ENCODE measurements at places on chromosomes 3 and 15.

GRCh38 chr15:87901926-87902690, 354.4 kb downstream of the NTRK3 start:
- no peak for DNase-seq

DNA sequence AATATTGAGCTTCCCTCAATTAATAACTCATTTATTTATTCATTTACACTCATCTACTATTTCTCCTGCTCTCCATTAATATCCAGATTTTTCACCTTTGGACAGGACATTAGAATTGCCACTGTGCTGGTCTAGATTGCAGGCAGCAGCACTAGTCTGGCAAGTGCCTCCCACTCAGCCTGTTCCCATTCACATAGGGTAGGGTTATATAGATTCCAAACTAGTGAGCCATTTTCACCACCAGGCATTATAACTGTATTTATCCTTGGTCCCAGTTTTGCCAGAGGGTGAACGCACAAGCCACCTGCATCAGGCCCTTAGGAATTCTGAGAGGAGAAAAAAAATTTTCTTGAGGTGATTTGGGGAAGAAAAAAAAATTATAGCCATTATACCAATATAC, 44.5 kb downstream of the ANAPC13 start:
- no peak for DNase-seq

DNA sequence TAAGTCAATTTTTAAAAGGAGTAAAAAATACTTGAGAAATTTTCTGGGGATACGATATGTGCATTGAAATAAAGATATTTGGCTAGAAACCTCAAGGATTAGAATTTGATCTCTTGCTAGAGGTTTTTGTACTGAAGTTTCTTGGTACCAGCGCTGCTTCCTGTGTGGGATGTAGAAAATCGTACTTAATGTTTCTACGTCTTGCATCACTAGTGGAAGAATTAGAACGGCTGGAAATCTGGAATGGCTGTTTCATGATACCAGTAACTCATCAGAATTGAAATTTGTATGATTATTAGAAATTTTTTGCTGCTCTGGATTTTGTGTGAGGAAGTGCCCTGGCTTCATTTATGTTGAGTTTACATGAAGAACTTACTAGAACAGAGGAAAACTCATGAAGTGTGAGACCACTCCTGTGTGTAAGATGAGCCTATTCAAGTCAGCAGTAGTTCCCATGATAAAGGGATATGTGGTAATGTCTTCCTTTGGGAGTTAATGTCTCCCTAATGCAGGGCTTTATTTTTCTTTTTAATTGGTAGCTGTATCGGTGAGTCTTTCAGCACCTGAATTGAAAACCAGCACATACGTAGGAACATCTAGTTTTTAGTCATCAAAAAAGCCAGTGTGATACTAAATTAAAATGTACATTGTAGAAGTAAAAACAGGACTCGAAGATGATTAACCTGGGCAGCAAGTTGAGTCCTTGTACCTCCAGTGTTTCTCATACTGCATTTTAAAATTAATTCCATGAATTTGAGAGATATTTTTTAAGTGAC, 3.2 kb downstream of the KBTBD8 start:
- DNase-seq = no peak

DNA sequence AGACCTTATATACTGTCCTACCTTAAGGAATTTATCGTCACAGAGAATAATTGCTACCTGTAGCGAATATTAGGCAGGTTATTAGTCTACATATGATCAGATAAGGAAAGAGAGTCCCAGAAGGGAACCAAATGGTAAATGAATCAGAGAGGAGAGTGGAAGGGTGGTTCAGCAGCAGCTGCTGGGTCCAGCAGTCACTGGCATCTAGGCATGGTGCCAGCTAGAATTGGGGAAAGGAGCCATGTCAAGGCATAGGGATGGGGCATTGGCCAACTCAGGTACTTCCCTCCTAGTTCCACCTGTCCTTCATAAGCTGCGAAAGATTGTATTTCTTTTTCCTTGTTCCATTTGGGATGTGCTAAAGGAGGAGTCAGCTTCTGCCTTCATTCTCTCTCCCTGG, 23.4 kb downstream of the HACD3 start:
- no peak for DNase-seq

DNA sequence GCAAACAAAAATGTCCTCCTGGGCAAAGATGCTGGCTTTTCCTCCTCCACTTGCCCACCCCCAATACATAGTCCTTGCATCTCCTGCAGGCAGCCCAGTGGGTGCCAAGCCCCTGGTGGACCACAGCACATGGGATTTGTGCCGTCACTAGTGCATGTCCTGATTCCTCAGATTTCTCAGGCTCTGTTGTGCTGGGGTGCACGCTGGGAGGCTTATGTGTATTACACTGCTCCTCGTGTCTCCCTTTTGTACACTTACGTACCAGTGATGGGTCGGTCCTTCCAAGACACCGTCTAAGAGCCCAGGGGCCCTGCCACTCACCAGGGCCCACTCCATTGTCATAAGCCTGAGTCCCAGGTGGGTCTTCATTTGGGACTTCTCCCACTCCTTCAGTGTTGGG, 70.1 kb downstream of the PLXNA1 start:
- no peak for DNase-seq

DNA sequence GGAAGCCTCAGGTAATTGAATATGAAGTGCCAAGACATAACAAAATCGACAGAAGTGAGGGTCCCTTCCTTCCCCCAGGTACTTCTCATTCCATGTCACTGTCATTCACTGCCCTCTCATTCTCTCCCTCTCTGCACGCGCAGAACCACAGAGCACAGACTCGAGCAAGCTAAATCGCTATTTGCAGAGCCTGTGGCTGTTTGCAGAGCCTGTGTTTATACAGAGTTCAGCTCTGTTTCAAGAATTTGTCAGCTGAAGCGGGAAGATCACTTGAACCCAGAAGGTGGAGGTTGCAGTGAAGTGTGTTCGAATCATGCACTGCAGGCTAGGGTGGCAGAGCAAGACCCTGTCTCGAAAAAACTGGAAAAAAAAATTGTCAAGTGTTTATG, 2.5 kb downstream of the VILL start:
- DNase-seq = no peak

- no peak for DNase-seq
Observed at GRCh38 chr15:40040770-40041169, 1.8 kb upstream of the SRP14 start.

DNA sequence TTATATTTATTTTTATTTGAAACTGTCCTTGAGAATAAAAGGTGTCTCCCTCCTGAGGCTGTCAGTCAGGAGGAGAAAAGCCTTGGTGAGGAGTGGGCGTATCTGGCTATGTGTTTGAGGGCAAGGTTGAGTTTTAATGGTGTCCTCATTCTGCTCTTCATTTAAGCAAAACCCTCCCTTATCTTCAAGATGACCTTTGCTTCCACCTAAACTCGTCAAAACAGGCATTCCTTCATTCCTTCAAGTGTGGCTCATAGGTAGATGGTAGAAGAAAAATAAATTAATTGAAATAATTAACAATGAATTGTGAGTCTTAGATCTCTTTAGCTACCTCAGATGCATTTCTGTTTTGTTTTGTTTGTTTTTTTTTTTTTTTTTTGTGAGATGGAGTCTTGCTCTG, 39.4 kb upstream of the ATOSA start:
- no peak for DNase-seq

DNA sequence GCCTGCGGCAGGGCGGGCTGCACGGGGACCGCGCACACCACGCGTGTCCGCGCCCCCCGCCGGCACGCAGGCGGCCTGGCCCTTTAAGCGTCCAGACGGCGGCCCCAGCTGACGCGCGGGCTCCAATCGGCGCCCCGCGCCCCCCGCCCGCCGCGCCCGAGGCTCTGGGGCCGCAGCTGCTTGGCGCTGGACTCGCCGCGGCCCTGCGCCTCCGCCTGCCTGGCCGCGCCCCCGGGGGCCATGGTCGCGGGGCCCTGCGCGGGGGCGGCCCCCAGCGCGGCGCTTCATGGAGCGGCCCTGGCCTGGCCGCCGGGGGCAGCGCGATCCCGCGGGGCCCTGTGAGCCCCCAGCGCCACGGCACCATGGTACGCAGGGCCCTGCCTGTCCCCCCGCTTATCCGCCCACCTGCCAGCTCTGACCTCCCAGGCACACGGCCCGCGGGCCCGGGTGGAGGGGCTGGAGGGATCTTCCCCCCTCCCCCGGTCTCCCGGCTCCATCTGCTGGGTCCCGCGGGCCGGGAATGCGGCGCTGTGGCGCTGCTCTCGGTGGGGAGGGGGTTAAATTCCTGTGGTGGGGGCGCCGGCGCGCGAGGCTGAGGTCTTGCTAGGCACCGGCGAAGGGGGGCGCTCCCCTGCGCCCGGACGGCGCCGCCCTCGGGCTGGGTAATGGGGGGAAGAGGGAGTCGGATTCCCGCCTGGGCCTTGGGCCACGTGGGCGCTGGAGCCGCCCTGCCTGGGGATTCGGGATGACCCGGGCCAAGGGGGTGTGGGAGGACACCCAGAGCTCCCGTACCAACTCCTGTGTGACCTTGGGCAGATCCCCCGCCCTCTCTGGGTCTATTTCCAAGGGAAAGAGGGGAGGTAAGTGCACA, 1.1 kb downstream of the ZBTB47 start:
- DNase-seq = no peak

DNA sequence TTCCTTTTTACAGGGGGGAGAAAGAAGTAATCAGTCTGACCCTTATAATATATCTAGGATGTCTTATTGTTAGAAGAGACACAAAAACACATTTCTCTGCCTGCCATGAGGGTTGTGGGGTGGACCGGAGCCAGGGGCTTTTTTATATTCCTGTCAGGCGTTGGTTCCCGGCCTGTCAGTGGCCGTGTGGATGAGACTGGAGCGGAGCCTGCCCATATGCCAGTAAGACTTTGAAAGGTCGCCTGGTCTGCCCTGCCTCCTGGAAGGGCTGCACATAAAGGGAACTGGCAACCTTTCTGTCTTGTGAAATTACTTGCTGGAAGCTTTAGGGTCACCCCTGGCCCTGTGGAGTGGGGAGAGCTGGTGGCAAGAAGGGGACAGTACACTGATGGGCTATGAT, 34.7 kb downstream of the MAP3K13 start:
- DNase-seq = no peak

- DNase-seq = no peak
Observed at GRCh38 chr3:53334742-53335141, 12.6 kb downstream of the DCP1A start.

GRCh38 chr3:74463515-74463914, 150.9 kb downstream of the CNTN3 start:
- no peak for DNase-seq

- no peak for DNase-seq
Observed at GRCh38 chr3:132593947-132594323, 3.1 kb upstream of the ACKR4 start.

DNA sequence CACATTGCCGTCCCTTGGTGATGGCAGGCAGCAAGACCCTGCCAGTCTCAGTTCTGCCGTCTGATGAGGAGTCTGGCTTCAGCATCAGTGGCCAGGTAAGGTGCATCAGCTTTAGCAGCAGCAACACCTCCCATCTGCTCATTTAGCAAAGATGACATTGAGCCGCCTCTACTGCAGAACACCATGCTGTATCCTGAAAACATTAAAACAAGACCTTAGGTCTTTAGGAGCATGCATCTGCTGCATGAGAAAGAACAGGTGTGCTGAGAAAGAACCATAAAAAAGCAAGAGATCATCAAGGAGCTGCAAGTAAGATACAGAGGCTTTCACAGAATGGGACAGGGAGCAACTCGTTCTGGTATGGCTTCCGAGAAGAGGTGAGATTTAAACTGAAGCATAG, 87.5 kb downstream of the SCN11A start:
- no peak for DNase-seq

DNA sequence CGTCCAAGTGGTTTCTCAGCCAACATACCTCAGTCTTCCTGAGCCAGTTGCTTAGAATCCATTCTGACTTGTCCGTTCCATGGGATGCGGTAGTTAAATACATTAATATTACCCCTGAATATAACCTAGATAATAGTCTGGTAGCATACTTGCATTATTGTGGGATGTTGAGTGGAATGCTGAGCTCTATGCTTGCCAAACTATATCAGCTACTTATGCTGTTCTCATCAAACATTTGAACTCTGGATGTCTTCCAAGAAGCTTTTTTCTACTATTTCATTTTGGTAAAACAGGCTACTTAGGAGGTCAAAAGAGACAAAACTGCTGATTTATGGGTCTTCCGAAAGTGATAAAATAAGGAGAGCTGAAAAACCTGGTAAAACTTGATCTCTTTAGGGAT, 429.5 kb downstream of the NAALADL2 start:
- no peak for DNase-seq

GRCh38 chr3:74443102-74443501, 171.4 kb downstream of the CNTN3 start:
- DNase-seq = no peak

- no peak for DNase-seq
Observed at GRCh38 chr3:14780927-14781507, 37.7 kb upstream of the FGD5 start.

- DNase-seq = no peak
Observed at GRCh38 chr15:99167640-99168039, 62.8 kb downstream of the SYNM start.

DNA sequence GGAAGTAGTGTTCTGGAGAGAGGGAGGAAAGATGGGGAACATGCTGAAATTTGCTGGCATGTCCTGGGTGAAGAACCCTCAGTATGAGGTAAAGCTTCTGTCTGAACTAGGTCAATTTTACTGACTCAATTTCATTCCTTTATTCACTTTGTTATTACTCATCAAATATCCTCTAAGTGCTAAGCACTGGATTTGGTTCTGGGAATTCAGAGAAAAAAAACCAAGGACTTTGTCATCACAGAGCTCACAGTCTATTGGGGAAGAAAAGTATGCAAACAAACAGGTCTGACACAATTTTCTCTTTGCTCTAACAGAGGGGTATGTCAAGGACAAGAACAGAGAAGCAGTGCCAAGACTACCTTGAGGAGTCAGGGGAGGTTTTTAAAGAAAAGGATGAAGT, 68.0 kb downstream of the TFG start:
- no peak for DNase-seq

GRCh38 chr3:109743981-109744380, 406.6 kb upstream of the DPPA4 start:
- no peak for DNase-seq

GRCh38 chr3:156554515-156554841, 439 bp downstream of the SSR3 start:
- no peak for DNase-seq

- DNase-seq = no peak
Observed at GRCh38 chr3:50604628-50605588, 6.7 kb downstream of the CISH start.

DNA sequence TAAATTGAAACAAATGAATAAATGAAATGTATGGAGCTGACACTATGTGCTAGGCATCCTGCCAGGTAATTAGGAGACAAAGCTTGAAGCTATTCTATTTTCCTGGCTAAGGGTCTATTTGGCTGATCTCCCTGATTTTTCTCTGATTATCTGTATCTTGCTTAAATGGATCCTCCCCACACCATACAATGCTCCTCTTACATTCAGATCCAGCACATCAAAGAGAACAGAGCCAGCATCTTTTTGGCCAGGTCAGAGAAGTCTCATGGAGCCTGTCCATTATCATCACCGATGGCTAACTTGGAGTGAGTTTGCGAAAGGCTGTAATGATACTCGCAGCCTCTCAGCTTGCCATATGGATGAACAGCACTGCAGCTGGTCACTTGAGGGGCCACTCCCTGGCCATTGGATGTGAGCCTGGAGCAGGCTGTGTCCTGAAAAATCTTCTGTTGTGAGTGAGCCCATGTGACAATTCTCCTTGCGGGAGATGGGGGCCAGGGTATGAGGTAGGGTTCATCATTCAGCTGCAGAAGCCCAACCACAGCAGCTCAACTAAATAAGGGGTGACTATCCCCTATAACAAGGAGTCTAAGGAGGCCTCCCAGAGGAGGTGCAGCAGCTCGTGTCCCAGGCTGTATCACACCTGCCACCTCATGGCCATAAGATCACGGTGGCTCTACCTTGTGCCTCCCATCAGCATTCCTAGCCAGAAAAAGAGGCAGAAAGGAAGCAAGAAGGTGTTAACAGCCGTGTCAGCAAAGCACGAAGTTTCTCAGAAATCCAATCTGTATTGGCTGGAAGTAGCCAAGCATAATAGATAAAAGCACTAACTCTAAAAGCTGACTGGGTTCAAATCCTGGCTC, 69.3 kb upstream of the ST8SIA2 start:
- no peak for DNase-seq

All from activated naive CD4-positive, alpha-beta T cell (primary cell).